Anterior cingulate cortex (tissue), 58 donors: ENCODE measurements at places on chromosomes 2 and 18.

DNA sequence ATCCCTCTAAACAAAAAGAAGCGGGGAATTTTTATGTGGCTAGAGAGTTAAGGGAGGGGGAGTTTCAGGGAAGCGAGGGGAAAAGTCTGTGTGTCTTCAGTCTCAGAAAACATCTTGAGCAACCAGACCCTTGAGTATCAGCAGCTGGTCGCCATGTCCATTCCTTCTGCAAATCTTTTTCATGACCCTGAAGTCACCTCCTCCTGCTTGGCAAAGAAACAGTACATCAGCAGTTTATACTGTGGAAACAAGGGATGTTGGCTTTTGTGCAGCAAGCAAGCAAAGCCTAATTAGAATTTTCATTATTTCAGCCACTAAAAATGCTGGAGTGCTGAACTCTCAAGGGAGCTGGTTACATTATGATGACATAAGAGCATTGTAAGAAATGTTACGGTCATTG lies 187.4 kb upstream of the SLC8A1 start:
- DNase-seq = no peak

DNA sequence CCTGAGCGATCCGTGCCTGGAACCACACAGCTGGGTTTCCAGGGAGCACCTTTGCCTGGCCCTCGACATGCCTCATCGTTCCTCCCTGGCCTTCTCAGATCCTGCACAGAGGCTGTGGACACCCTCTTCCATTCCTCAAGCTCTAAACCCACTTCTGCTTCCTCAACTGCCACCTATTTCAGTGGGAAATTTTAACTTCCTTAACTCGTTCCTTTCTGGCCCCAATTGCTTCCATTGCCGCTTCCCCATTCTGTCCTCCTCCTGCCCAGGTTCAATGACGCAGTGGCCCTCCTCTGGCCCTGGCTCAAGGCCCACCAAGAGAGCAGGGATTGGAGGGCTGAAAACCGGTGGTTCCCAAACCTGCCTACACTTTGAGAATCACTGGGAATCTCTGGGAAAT lies 4.8 kb upstream of the B3GNT7 start:
- no peak for DNase-seq

- no peak for DNase-seq
Observed at GRCh38 chr2:182554950-182555349, 128.1 kb upstream of the PDE1A start.

DNA sequence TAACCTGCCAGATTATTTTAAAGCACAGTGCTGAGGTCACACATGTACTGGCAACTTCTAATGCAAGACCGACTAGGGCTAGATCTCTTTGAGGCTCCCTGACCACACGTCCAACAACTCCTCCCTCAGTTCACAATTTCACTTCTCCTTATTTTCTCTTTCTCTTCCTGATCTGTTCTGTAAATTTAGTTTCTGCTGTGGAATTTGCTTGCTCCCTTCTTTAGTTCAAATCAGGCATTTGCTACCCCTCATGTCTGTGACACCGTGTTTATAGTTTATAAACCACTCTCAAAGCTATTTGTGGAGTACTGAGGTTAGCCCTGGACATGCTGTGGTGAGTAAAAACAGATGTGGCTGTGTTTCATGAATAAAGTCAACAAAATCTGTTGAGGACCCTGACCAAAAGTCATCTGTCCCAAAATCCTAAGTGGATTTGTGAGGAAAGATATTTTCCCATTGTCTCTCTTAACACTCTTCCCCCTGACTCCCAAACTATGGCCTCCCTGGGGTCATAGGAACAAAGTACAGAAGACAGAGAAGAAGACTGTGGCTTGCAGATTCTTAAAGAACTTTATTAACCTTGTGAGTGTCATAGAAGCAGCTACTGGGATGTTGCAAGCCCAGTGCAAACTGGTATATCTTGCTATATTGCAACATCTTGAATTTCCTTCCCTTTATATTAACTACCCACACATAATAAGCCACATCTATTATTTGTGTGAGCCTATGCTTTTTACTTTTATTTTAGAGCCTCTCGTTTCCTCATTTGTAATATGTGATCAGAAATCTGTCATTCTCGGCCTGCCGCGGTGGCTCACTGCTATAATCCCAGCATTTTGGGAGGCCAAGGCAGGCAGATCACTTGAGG lies 3.5 kb upstream of the NAGK start:
- no peak for DNase-seq

DNA sequence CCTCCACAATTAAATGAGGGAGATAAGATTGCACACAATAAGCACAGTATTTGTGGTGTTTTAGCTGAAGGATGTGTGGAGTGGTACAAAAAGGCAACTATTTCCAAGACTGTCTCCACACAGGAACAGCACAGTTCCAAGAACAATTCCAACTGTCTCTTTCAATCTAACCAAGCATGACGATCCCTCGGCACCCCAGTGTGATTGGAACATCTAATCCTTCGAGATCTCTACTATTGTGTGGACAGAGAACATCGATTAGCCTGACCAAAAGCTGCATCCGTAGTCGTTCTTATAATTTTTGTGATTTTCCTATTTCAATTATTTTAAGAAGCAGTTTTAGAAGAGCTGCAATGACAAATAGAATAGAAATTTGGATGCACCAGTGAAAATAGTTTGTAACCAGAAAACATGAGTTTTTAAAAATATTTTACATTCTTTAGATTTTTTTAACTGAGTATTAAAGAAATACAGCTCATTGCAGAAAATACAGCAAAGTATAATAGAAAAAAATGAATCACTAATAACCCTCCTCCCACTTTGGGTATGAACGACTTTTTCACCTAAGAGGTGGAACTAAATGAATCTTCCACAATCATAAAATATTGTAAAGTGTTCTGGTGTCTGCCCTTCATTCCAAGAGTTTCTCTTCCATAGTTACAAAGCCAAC lies 76.4 kb upstream of the CABLES1 start:
- no peak for DNase-seq

DNA sequence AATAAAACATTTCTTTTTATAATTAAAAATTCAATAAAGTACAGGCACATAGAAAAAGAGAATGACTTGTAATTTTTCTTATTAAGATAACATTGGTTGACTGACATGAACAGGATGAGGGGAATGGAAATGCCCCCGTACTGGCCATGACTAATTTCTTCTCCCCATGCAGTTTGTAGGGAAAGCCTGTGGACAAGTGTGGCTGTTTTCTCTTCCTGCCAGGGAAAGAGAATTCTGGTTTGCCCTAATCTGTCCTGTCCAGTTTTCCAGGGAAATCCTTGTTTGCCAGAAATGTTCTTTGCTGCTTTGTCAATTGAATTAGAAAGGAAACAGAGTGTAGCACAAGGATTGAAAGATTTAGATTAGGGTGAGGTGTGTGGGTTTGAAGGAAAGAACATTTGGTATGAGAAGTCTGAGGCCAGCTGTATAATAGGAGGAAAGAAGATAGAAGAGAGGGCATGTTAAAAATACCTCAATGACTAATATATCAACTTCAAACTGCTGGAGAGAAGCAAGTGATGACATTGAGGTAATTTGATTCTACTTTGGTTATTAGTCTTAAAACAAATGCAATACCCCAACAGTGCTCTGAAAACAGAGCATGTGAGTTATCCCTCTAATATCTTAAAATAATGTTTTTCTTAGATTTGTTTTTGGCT lies 593.9 kb upstream of the ZNF804A start:
- DNase-seq = no peak

DNA sequence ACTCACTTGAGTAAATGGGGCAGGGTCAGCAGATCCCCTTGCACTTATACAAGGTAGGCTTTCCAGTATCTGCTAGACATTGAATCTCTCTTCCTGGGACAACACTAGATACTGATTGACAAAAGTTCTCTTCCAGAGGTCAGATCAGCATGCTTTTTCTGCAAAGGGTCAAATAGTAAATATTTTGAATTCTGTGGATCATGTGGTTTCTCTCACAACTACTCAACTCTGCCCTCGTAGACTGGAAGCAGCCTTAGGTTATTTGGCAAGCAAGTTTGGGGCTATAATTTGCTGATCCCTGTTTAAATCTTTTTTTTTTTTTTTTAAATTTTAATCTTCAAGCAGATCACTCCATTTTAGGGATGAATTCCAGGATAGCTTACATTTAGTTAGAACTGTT lies 17.4 kb upstream of the NABP1 start:
- DNase-seq = no peak

GRCh38 chr2:157875641-157876065 lies 477 bp downstream of the ACVR1 start:
- no peak for DNase-seq

DNA sequence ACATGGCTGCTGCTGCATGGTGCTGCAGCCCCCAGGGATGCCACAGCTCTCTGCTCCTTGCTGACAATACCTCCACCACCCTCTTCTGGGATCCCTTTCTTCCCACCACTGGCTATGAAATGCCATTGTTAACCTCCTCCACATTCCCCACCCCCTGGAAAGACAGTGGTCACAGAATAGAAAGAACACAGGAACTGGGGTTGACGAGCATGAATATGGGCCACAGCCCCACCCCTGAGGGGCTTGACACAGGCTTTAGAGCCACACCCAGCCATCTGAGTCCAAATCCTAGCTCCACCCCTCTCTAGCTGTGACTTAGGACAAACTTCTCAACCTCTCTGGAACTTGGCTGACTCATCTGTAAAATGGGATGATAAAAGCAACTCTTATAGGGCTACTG lies 47.3 kb downstream of the TMEM163 start:
- no peak for DNase-seq
